ENCODE measurements at places on chromosomes 4 and X.

DNA sequence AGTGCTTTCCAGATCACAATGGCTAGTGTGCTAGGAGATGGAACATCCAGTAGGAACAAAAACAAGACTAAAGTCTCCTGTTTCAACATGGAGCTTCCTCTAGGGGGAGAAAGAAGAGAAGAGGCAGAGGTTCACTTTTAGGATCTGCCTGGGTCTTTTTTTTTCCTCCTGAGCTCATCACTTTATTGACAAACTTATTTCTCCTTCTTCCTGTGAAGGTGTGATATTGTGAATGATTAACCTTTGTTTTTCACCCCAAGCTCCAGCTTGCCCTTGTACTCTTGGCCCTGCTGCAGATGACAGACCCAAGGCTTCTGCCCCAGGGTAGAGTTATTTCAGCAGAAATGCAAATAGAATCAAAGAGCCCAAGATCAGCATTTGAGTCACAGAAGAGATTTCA, 13.5 kb downstream of the PAGE4 start:
- no peak for DNase-seq

- DNase-seq = no peak
Observed at GRCh38 chr4:185734214-185734613, 77.8 kb downstream of the SORBS2 start.

- DNase-seq = no peak
Observed at GRCh38 chrX:110852180-110852579, 56.6 kb upstream of the CHRDL1 start.

DNA sequence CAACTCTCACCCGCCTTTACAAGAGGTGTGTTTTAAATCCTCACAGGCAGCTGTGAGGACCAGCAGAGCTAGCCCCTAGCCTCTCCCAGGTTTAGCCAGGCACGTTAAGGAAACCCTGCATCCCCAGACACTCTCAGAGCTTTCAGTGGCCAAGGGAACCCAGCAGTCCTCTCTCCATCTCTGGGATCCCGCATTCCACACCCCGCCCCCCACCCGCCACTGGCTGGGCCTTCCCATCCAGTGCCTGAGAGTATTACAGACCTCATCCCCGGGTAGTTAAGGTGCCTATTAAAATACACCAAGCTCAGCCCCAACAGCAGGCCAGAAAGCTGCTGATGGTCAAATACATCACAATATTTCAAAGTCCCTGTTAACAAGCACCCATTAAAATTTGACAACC, 256.2 kb downstream of the BCOR start:
- DNase-seq = no peak

DNA sequence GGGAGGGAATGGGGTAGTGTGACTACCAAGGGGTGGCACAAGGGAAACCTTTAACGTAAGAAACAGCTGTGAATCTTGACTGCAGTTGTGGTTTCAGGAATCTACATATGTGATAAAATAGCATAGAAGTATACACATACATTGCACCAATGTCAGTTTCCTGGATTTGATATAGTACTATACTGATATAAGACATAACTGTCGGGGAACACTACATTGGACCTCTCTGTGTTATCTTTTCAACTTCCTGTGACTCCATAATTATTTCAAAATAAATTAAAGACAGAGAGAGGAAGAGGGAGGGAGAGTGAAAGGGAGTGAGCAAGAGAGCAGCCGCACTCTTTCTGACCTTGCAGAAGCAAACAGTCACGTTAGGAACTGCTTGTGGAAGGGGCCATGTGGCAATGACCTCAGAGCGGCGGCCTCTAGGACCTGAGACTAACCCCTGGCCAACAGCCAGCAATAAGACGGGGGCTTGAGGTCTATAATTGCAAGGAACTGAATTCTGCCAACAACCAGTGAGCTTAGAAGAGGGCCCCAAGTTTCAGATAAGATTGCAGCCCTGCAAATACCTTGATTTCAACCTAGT, 47.4 kb downstream of the NALF2 start:
- DNase-seq = no peak

GRCh38 chr4:48261281-48261680, 8.4 kb downstream of the TEC start:
- no peak for DNase-seq

- DNase-seq = no peak
Observed at GRCh38 chrX:13195340-13195739, 124.5 kb downstream of the ATXN3L start.

Measured in stimulated activated CD8-positive, alpha-beta memory T cell treated with anti-CD3 and anti-CD28 coated beads, Interleukin-4, amount 100 ng/mL, for 1 hour (primary cell).